ENCODE measurements at places on chromosomes 6 and 20.

GRCh38 chr6:106244931-106245330 is 80.6 kb downstream of the ATG5 start:
- DNase-seq, result no peak

DNA sequence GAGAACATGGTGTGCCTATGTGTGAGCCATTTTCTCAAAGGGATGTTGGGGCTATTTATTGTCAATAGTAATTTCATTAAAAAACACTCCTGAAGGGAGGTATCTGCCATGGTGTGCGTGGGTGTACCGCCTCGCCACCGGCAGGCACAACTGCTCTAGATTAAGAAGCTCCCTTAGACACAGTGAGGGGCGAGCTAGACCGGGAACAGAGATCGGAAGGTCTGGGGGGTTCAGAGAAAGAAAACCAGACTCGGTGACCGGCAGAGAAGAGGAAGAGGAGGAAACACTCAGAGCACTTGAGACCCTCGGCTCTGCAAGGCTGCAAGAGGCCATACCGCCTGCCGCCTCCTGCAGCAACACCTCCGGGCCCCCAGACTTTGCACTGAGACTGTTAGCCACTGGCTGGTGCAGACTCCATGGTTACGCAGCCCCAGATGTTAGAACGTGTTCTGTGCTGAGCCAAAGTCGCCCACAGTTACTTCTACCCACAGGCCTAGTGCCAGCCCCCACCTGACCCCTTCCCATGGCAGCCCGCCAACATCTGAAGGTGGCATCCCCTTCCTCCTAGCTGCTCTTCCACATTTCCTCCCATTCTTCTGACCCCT is 18.1 kb downstream of the PXDC1 start:
- no peak for DNase-seq

GRCh38 chr6:113031591-113032238 is 684.6 kb downstream of the RFPL4B start:
- DNase-seq, result no peak

GRCh38 chr6:132330759-132331158 is 70.5 kb downstream of the MOXD1 start:
- no peak for DNase-seq

GRCh38 chr6:3850451-3851203 is 1.5 kb downstream of the FAM50B start:
- DNase-seq, result no peak

GRCh38 chr6:38427492-38428210 is 212.1 kb downstream of the BTBD9 start:
- DNase-seq, result no peak

GRCh38 chr6:125884634-125885371 is 71.8 kb upstream of the HINT3 start:
- no peak for DNase-seq

DNA sequence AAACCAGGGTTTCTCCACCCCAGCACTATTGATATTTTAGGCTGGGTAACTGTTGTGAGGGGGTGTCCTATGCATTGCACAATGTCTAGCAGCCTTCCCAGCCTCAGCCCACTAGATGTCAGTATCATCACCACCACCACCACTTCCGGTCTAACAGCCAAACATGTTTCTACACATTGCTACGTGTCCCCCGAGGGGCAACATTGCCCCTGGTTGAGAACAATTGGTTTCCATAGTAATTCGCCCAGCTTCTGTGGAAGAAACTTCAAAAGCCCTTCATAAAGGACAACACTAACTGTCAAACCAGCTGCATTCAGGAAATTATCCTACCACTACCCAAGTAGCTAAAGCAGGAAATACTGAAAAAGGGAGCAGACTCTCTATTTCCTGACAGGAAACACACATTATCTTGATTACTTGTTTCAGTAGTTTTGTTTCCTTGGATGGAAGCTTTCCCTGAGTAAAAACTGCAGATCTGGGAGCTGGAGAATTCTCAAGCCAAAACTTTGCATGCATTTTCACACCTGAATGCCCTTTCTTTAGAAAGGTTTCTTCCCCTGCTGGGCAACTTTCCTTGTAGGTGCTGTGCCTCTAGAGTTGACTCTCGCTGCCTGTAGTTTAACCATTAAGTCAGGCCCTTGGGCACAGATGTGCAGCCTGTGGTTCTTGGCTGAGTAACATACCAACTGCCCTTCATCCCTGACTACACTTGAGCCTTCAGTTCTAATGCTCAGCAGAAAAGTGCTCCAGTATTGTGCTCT is 23.6 kb downstream of the PKHD1 start:
- DNase-seq, result no peak

DNA sequence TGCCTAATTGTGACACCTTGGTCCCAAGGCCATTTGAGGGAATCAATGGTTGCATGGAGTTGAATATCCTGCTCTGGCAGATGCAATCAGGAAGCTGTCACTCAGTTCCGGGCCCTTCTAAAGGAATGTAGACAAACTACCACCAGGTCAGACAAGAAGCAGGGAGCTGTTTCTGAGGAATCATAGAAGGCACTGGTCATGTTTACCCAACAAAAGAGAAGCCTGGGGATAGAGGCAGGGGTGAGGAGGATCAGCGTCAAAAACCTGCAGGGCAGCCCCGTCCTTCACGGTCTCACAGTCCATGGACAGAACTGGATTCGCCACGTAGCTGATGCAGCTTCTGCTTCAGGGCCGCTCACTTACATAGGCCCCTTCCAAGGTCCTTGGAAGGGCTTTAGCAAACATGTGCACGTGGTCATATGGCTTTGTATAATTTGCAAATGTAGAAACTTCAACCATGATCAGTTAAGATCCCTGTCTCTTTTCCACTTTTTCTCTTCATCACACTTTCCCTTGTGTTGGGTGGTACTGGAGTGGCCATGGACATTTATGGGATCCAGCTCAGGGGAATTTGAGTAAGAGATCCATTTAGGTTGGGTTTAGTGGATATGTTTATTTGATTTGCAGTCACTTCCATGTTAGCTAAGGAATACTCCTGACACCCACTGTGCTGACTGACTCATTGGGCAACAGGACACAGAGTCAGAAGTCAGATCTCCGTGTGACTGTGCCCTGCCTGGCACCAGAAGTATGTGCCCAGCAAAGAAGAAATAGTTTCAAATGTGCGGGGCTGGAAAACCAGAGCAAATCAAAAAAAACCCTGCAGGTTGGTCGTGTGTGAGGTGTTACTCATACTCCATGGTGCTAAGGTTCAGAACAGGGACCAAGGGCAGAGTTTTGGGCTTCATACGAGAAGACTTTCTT is 60.0 kb upstream of the ZFAND3 start:
- no peak for DNase-seq

- no peak for DNase-seq
Measured at GRCh38 chr20:4153251-4153650, 137.9 kb upstream of the RNF24 start.

GRCh38 chr6:128150376-128150775 is 249.5 kb upstream of the THEMIS start:
- no peak for DNase-seq

- DNase-seq, result no peak
Measured at GRCh38 chr6:164478426-164478825, 831.0 kb downstream of the C6orf118 start.

DNA sequence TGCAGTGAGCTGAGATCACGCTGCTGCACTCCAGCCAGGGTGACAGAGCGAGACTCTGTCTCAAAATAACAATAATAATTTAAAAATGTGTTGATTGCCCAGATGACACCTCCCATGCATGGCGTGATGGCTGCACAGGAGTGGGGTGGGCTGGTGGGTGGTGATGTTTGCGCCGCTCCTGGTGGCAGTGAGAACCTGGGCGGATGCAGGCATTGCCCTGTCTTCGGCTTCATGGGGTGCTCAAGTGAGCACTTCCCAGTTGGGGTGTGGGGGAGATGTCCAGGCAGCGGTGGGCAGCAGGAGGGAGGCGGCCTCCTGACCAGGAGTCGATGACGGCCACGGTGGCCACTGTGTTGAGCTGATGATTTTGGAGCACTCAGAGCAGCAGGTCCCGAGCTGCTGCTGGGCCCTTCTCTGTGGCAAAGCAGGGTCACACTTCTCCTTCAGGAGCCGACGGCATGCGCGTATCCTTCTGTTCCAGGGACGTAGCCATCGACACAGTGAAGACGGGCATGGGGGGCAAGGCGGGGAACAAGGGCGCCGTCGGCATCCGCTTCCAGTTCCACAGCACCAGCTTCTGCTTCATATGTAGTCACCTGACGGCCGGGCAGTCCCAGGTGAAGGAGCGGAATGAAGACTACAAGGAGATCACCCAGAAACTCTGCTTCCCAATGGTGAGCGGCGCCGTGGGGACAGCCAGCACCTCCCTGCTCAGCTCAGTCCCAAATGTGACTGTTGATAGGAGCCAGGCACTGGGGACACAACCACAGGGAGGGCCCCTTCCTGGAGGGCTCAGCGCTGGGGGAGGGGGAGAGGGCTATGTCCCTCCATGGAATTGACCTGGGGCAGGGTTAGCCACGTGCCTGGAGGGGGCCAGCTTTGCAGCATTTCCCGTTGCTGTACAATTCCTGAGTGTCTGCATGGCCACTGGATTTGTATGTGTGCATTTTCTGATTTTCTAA is 89.7 kb downstream of the SYNJ2 start:
- no peak for DNase-seq

DNA sequence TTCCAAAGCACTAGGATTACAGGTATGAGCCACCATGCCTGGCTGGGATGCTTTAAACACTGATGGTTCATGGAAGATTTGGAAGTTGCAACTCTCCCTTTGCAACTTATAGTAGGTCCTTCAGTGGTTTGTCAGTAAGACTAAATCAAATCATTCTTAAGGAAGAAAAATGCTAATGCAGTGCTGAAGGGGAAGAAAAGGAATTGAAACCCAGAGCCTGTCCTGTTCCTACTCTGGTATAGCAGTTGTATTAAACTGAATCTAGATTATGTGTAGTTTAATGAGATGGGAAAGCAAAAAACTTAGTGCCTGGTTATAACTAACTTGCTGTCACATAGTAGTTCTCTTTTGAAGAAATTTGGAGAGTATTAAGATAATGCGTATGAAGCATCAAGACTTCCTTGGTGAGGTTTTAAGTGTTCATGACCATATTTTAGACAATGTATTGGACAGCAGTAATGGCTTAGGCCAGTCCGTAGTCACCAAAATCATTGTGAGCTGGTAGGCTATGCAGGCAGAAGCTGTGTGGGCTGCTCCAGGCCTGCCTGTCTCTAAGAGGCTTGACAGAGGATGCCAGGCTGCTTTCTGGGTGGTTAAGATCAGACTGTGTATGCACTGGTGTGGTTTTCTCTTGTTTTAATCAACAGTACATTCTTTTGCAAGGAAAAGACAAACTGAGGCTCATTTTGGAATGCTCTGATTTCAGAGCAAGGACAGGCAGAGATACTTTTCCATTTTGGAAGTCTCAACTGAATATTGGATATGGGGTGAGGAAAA is 14.0 kb downstream of the PAQR8 start:
- DNase-seq, result no peak

- DNase-seq, result no peak
Measured at GRCh38 chr6:169044381-169045230, 209.0 kb downstream of the THBS2 start.

- no peak for DNase-seq
Measured at GRCh38 chr6:87181903-87182302, 26.5 kb downstream of the ZNF292 start.

DNA sequence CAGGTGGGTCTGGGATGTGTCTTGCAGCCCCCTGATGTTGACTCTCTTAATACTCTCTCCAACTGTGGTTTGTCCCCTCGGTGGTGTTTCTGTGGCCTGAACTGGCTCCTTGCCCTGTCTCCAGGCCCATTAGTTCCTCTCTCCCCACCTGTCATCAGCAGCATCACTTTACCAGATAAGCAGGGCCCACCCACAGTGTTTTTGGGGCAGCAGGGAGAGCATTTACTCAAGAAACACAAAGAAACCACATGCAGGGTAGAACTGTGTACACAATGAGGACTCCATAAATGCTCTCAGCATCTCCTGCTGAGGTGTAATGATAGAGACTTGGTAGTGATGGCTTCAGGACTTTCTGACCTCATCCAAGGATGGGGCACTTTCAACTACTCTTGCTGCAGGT is 20.2 kb upstream of the MRPS18A start:
- DNase-seq, result no peak

- DNase-seq, result no peak
Measured at GRCh38 chr20:50221501-50222308, 31.1 kb downstream of the CEBPB start.

GRCh38 chr20:35981969-35982368 is 13.6 kb downstream of the CNBD2 start:
- no peak for DNase-seq

- no peak for DNase-seq
Measured at GRCh38 chr20:21391185-21391971, 5.9 kb downstream of the NKX2-4 start.

GRCh38 chr20:35199740-35200139 is 26.8 kb upstream of the MMP24 start:
- no peak for DNase-seq

DNA sequence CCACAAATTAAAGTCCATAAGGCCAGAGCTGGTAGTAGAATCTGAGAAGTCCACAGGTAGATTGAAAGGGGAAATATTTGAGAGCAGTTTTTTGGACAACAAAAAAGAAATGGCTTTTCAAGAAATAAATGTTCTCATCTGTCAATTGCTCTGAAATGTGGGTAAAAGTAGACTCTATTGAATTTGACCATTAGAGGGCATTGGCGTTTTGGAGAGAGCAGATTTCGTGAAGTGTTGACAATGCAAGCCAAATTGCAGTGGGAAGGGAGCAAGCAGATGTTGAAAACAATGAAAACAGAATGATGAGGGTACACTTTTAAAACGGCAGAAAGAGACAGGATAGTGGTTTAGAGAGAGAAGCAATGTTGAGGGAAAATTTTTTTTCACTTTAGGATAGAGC is 149.1 kb upstream of the FAM83B start:
- no peak for DNase-seq

DNA sequence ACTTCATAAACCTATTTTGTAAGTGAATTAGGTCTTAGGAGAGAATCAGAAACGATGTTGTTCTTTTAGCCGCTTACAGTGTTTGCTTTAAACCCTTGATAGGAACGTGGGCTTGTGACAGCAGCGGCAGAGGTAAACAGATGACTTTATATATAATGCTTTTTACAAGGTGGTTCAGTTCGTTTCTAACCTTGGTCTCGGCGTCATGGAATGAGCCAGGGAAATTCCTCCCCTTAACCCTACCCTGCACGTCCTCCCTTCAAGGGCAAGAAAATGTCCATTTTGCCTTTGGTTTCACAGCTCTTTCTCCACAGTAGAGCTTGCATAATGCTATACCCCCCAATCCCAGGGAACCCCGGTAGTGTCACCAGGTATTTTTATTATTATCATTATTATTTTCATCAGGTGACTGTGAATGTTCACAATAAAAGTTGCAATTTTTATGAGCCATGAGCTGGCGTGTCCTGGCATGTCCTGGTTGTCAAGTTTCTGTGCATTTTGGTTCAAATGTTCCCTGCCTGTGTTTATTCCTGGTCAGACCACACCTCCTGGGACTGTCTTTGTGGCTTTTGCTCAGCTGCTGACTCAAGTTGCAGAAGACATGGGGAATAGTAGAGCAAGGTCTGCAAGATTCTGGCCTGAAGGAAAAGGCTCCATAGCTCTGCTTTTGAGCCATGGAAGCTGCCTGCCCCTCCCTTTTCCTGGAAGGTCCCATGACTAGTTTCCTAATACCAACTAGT is 112.8 kb upstream of the BMP2 start:
- DNase-seq, result no peak

Data from ascending aorta (tissue), 2 donors.